Fibroblast of skin of left quadriceps (primary cell): ENCODE measurements at places on chromosomes 5 and 9.

DNA sequence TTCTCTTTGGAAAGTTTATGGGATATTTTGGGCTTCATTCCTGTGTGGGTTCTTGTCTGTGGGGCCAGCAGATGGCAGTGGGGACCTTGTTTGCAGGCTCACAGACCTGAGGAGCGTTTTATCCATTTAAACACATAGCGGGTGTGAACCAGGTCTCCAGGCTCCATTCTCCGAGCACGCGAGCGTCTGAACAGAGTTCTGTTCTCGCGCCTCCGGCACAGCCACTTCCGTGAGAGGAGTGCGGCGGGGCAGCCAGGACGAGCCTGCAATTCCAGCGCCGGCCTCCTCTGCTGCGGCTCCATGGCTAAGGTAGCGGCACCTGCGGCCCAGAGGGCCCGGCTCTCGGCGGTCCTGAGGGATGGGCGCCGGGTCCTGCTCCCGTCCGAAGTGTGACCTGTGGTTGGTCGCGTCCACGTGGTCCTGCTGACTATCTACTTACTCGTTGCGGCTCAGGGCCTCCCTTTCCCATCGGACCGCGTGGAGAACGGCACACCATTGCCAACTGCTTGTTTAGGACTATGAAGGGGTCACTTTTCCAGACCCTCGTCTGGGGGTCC, 7.3 kb downstream of the NRARP start:
- DNase-seq = no peak

- no peak for DNase-seq
These were observed 90.8 kb downstream of the PCDH1 start for GRCh38 chr5:141787376-141787775.

DNA sequence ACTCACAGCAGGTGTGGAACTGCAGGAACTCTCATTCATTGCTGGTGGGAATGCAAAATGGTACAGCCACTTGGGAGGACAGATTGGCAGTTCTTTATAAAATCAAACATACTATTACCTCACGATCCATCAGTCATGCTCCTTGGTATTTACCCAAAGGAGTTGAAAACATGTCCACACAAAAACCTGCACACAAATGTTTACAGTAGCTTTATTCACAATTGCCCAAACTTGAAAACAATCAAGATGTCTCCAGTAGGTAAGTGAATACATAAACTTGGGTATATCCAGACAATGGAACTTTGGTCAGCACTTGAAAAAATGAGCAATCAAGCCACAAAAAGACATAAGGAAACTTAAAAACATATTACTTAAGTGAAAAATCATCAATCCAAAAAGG, 215.5 kb downstream of the IRX1 start:
- DNase-seq = no peak

- no peak for DNase-seq
These were observed 550.4 kb downstream of the EBF1 start for GRCh38 chr5:158549311-158549710.

GRCh38 chr9:108113596-108113995, 624.0 kb upstream of the KLF4 start:
- peak; percentile 33 for DNase-seq
